ENCODE measurements at places on chromosomes 3 and 15.

DNA sequence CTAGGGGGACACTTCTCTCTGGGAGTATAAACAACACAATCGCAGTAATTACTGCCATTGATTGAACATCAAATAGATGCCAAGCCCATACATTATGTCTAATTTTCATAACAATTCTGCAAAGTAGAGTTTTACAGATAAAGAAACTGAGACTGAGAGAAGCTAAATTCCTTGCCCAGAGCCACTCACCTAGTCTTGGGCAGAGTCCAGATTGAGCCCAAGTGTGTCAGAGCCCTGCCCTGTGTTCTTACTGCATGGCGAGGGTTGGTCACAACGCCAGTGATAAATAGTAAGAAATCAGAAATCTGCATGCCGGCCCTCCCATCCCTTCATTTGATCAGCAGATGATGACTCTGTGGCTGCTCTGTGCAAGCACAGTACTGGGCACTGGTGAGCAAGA is 106.3 kb downstream of the C3orf70 start:
- DNase-seq, result no peak

DNA sequence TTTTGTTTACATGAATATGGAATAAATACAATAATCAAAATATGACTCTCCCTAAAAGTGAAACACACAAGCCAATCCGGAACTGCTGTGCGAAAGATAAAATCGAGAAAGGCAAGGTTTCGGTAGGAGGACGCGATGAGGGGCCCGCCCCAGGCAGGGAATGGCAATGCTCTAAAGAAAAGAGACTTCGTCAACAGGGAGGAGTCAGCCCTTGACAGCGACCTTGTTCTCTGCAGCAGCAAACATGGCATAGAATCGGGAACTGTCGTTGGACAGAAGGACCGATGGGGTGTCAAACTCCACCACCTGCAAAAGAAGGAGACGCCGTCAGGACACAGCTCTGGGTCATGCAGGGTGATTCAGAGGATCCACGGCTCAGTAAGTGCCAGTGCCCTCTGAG is 36.4 kb upstream of the PARL start:
- no peak for DNase-seq

- DNase-seq, result no peak
These were observed 136.4 kb downstream of the ABI3BP start for GRCh38 chr3:100856821-100857220.

- DNase-seq, result no peak
These were observed 914 bp upstream of the PTH1R start for GRCh38 chr3:46876313-46877300.

GRCh38 chr3:124361566-124361965 is 368.7 kb upstream of the UMPS start:
- no peak for DNase-seq

DNA sequence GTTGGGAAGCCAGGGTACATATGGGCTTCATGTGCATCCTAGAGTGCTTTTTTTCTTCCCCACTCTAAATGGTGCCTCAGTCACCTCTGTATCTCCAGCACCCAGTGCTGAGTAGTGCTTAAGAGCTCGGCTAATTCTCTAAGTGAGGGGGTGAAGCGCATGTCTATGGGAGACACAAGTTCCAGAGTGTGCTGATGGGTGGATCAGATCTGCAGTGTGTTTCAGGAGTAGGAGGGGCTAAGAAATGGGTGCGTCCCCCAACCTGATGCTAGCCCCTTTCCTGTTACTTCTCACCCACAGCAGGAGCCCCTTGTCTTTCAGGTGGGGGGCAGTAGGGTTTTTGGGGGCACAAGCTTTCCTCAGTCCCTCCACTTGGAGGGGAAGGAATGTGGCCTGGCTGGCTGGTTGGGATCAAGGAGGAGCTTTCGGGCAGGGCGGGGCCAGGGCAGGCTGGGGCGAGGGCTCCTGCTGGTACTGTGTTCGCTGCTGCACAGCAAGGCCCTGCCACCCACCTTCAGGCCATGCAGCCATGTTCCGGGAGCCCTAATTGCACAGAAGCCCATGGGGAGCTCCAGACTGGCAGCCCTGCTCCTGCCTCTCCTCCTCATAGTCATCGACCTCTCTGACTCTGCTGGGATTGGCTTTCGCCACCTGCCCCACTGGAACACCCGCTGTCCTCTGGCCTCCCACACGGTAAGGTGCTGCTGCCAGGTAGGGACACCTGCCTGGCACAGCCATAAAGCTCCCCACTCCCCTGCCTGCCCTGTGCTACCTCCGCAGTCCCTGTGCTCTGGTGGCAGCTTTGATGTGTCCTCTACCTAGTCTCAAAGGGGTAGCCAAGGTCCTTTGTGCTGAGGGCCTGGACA is at the start of gene IL17RE:
TSS of gene IL17RE (plus strand) at position 477 of the 866 bp plus-strand sequence. CDS start at position 562, 85 bp downstream.
- DNase-seq, result no peak

DNA sequence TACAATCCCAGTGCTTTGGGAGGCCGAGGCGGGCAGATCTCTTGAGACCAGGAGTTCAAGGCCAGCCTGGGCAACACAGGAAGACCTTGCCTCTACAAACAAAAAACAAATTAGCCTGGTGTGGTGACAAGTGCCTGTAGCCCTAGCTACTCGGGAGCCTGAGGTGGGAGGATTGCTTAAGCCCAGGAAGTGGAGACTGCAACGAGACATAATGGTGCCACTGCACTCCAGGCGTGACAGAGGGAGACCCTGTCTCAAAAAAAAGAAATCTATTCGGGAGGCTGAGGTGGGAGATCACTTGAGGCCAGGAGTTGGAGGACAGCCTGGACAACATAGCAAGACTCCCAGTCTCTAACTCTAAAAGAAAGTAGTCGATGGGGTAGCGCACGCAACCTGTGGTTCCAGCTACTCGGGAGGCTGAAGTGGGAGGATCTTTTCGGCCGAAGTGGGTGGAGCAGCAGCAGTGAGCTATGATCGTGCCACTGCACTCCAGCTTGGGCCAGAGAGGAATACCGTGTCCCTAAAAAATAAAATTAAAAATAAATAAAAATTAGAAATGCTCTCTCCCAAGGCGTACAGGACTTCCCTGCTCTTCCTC is 775 bp downstream of the C3orf33 start:
- DNase-seq, result peak; percentile 24

DNA sequence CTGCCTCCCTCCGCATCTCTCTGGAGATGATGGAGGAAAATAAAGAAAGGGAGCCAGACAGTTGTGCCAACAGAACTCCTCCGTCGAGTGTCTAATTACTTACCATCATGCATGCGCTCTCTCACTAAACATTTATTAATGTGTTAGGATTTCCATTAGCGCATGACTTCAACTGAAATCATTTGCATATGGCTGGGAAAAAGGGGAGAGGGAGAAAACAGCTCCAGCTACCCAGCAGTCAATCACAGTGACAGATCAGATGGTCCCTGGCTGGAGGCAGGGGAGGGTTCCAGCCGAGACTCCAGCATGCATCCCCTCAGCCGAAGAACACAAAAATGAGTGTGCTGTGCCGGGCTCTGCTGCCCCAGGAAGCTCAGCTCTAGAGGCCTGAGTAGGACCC is 6.8 kb upstream of the RHO start:
- no peak for DNase-seq

GRCh38 chr15:69532066-69532465 is 79.4 kb downstream of the RPLP1 start:
- no peak for DNase-seq

DNA sequence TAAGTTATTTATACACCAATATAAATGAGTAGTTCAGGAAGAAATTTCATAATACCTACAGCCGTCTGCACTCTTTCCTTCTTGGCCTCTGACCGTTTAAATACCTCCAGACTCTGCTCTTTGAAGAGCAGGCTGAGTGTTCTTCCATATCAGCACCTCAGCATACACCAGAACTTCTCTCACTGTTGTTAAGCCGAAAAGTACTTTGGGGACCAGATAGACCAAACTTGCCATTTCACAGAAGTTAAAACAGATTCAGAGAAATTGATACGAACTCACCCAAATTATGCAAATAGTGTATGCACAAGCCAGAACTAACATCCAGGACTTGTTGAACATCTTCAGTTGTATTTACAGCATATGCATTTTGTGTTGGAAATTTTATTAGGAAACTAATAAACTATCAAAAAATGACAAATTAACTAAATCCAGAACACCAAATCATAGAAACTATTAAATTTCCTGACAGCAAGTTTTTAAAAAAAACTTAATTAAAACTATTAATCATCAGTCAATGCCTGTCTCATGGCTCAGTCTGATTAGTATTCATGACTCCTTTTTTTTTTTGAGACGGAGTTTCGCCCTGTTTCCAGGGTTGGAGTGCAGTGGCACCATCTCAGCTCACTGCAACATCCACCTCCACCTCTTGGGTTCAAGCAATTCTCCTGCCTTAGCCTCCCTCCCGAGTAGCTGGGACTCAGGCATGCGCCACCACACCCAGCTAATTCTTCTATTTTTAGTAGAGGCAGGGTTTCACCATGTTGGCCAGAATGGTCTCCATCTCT is 24.1 kb downstream of the CGGBP1 start:
- DNase-seq, result no peak

DNA sequence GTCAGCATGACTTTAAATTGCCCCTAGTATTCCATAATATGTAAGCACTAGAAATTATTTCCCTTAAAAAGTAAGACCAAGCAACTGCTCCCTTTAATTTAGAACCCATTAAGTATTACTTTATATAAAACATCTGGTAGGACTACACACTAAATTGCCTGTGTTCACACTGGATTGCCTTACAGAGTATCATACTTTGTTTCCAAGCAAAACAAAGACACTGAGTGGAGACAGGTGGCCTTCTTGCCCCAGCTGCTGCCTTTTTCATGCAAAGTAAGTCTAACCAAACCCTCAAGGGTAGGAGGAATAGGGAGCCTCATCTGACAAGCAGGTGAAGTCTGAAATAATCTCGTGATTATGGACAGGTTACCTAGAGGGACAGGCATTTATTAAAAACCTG is 87.3 kb downstream of the PEX5L start:
- DNase-seq, result no peak

DNA sequence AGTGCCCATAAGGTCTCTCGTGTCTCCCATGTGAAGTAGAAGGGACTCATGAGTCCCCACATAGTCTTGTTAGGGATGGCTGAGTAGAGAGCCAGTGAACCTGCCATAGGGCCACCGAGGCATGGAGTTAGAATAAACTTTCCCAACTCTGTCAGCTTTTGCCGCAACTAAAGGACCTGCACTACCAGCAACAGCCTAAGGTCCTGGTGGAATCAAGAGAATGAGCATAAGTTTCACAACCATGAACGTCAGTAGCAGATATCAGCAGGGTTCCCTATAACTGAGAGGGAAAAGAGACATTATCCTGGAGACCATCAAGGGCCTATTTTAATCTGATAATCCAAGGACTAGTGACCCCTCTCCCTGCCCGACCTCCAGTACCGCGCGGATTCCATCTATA is 60.3 kb upstream of the FNDC3B start:
- DNase-seq, result no peak

DNA sequence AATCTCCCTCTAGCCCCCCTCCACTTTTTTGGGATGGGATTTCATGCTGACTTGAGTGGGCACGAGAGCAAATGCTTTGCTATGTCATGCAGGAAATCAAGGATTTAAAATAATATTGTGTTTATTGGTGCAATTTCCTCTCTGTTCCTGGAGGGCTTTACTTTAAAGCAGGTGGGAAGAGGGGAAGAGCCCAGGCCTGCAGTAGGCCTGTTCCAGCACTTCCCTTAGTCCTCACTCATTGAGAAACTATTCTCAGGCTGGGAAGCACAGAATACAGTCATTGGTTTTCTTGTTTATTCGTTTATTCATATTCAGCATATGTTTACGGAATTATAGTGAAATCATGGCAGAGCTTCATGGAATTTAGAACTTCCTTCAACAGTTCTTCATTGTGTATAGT is 41.7 kb upstream of the SPSB4 start:
- DNase-seq, result no peak

DNA sequence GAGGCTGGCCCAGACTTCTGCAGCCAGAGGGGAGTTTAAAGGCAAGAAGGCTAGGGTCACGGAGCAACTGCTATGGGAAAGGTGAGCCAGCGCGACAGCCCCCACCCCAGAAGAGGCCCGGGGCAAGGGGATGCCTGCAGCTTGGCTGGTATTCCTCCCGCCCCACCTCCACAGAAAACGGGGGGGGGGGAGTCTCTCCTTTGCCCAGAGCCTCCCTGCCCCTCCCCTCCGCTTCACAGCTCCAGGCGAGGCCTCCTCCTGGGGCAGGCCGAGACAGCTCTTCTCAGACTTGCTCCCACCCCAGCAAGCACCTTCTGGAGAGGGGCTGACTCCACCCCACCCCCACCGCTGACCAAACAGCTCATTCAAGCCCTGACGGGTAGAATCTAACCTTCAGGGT is 13.4 kb downstream of the ANP32A start:
- no peak for DNase-seq

DNA sequence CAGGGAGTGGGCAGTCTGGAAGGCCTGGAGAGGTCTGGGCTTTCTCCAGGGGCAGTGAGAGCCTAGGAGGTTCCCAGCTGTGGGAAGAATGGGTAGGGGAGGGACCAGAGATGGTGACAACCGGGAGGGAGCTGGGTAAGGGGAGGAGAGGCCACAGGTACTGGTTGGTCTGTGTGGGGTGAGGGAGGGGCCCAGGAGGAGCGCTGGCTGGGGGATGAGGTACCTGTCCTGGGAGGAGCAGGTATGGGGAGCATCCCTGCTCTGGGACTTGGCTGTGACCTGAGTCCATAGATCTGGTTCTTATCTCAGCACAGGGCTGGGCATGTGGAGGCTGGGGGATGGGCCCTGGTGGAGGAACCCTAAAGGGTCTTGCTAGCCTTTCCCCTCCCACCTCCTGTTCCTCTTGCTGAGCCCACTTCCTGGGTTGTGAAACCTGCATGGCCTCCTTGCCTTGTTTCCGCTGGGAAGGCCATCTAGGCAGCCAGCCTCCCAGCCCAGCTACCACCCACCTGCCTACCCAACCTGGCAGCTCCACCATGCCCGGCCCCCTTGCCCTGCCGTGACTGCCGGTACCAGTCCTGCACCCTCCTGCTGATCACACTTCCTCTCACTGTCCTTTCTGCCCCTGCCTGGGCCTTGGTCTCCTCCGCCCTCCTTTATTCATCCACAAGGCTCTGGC is 11.0 kb downstream of the PRKCD start:
- DNase-seq, result no peak

DNA sequence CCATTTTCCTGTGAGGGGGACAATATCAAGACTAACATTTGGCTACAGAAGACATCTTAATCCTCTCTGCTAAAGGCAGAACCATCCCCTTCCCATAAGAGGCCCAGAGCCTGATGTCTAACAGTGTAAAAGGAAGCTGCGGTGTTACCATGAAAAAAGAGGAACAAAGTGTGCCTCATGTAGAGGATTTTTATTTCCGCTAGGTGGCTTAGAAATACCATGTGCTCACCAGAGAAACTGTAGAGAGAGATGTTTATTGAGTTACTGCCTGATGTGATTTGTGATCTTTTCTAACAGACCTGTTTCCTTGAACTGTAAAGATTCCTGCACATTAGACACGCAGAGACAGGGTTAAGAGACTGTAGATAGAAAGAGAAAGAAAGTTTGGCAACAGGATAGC is 22.0 kb downstream of the OR5H15 start:
- DNase-seq, result no peak

DNA sequence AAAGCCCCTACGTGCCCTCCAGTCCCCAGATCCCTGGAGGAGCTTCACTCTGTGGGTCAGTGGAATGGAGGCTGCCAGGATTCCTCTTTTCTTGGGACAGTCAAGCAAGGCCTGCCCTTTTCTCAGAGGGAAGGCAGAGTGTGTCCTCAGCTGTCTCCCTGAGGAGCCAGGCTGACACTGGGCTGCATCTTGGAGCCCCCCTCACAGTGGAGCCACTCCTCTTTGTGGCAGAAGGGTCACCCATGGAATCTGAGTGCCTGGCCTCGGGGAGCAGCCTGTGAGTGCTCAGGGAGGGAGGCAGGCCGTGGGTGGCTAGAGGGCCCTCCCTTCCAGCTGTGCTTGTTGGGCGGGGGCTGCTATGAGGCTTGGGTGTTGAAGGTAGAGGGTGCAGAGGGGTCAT is 41.2 kb downstream of the BOC start:
- DNase-seq, result no peak

- DNase-seq, result no peak
These were observed 323.0 kb downstream of the ROBO2 start for GRCh38 chr3:77362936-77363335.
